ENCODE measurements at places on chromosomes 2 and 18. TPM values are rescaled to one million over a fixed set of nuclear protein-coding genes. Genes with fewer than 3 reads are reported as not detected.
A peak's percentile ranks its signal among the peaks of the same experiment; 100 is the strongest.

The AGAP1 gene
- total RNA-seq: 41.7 TPM

DNA sequence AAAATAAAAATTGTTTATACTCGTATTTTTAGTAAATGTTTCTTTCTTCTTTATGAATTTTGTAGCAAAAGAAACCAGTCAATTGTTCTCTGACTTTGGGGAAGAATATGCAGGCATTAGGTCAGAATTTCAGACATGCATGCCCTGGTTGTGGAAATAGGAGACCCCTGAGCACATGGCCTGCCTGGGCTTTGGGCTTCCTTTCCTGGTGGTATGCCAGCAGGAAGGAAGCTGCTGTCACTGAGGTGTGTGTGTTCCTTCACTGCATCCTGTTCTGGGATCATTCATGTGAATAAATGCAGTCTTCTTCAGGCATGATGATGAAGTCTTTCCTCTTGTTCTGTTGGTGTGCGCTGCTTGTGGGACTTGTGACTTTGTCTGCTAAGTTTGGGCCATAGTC is 920.2 kb upstream of the VRK2 start:
- DNase-seq: no peak

GRCh38 chr2:348361-348916 is 60.5 kb upstream of the ALKAL2 start:
- DNase-seq: no peak

DNA sequence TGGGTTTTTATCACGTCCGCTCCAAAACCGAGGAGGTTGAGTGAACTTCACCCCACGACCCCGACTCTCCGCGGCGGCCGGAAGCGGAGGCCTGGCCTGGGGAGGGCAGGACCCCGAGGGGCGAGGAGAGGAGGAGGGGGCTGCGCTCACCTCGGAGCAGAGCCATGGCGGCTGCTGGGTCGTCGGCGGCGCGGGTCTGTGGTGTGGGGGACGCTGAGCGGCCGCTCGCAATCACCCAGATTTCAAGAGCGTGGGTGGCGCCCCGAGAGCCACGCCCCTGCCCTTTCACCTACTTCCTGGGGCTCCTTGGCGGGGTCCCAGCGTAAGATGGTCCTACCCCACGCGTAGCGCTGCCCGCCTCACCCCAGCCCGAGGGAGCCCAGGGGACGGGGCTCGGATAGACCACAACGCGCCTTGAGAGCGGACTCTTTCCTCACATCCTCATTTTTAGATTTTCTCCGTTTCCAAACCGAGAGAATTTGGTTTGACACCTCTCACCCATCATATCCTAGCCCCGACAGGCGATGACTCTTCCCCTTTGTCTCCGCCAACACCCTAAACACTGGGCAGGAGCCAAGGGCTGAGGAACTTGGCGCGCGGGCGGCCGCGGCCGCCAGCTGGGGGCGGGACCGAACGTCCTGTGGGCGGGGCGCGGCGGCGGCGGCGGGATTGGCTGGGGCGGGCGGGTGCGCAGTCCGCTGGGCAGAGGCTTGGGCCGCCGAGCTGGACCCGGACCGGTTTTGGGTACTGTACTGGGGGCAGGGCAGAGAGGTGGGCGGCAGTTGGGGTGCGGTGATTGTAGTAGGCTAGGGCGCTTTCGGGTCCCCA is at the start of gene ACAA2:
Gene ACAA2, minus strand, starts transcription at position 215 of the 828 bp plus-strand sequence. Its CDS starts 49 bp downstream, at position 166.
- peak; percentile 78 for DNase-seq

- DNase-seq: no peak
Measured at GRCh38 chr18:28063271-28063761, 113.6 kb downstream of the CDH2 start.
